SK-N-SH (cell line): ENCODE measurements at places on chromosomes 7 and 10.

DNA sequence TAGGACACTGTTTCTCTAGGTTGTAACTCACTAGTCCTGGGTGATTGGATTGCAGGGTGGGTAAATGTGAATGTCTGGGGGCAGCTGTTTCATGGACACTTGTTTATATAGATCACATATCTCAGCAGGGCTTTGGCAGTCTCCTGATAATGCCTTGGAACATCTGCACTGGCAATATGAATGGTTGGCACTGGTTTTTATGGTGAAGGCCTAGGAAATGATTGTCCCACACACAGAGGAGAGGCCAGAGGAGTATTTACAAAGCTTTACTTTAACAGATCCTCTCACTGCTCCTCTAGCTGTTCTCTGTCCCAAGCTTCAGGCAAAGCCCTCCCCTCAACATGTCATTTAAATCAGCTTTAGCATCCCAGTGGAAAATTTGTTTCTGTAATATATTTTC lies 171.3 kb upstream of the STEAP4 start:
- DNase-seq: no peak

- DNase-seq: no peak
Observed at GRCh38 chr10:63583397-63583796, 62.2 kb downstream of the REEP3 start.

DNA sequence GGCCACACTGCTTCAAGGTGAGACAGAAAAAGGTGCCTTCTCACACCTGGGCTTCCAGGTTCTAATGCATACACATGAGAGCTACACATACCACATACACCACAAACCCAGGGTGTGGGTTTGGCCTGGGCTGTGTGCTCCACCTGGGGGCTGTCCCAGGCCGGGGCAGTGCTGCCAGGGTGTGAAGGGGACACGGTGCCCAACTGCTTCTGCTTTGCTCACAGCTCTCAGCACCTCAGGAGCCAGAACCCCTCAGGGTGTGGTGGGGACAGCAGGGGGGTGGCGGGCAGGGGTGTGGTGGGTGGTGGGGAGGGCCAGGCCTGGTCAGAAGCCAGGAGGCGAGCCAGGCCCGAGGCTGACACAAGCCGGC lies 51.1 kb downstream of the TMEM209 start:
- no peak for DNase-seq

- DNase-seq: no peak
Observed at GRCh38 chr10:29397221-29397620, 108.4 kb downstream of the LYZL1 start.

GRCh38 chr7:115146148-115146547 lies 224.3 kb downstream of the MDFIC start:
- DNase-seq: no peak

DNA sequence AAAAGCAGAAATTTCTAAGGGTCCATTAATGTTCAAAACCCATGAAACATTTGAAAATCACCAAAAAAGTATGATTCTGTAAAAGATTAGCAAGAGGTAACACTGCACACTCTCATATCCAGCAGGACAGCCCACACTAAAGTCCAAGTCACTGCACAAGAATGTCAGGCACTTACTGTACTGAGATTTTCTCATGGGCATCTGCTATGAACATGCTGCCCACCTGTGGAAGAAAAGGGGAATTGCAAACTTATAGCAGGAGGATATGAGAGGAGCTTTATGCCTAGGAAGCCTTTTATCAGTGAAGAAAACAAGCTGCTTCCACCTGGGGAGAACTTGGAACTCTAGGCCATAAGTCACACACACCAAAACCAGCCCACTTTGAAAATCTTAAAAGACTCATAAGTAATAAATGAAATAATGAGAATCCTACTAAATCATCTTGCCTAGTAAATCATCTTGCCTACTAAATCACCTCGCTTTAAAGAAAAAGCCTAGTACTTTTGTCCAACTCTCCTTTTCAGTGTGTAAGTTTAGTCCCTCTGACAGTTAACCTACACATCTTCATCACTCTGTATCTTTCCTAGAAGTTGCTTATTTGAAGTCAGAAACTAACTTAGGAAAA lies 46.1 kb downstream of the ARMH3 start:
- DNase-seq: peak; percentile 74

DNA sequence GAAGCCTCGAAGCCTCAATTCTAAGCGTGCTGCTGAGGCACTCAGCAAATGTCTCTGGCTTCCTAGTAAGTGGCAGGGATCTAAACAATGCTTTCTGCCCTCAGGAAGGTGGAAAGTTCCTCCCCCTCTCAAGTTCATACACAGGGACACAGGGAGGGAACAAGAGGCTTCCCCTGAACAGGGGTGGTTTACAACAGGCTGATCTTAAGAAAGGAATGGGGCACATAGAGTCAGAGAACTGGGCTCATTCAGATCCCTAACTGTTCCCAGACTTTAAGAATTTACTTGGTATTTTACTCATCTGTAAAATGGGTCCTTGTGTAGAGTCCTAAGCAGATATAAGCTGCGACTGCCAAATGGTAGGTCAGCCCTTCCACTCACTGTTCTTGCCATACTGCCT lies 2.5 kb downstream of the TNS3 start:
- DNase-seq: no peak

DNA sequence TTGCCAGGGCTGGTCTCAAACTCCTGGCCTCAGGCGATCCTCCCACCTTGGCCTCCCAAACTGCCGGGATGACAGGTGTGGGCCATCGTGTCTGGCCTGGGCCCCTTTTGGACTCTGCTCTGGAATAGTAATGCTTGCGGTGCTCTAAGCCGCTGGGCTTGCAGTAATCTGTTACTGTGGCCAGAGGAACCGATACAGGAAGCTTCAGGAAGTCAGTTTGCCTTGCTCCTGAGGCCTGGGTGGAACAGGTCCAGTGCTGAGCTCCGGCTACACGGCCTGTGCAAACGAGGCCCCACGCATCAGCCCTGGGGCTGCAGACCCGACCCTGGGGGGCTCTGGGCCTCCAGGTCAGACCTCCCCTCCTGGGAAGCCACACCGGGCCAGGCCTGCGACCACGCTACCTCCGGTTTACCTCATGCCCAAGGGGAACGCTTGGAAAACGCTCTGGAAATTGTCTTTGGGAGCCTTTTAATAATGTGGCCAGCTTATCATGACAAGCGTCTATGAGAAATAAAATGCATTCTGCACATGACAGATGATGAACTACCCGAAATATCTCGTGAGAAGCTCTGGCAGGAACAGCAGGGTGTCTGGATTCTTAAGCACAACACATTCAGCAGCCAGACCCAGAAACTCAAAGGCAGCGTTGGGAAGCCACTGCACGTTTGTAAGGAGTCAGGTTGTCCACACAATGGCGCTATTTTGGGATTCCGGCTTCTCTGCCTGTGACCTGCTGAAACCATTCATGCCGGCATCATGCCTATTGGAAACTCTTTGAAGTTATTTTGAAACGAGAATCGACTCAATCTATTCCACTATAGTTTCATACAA lies 10.1 kb upstream of the ADAP1 start:
- peak; percentile 89 for DNase-seq

- no peak for DNase-seq
Observed at GRCh38 chr7:121140790-121141189, 152.3 kb downstream of the CPED1 start.
